ENCODE measurements at places on chromosomes 16 and 17.

GRCh38 chr16:1297018-1297696, 12.3 kb upstream of the UBE2I start:
- peak; percentile 80 for DNase-seq

DNA sequence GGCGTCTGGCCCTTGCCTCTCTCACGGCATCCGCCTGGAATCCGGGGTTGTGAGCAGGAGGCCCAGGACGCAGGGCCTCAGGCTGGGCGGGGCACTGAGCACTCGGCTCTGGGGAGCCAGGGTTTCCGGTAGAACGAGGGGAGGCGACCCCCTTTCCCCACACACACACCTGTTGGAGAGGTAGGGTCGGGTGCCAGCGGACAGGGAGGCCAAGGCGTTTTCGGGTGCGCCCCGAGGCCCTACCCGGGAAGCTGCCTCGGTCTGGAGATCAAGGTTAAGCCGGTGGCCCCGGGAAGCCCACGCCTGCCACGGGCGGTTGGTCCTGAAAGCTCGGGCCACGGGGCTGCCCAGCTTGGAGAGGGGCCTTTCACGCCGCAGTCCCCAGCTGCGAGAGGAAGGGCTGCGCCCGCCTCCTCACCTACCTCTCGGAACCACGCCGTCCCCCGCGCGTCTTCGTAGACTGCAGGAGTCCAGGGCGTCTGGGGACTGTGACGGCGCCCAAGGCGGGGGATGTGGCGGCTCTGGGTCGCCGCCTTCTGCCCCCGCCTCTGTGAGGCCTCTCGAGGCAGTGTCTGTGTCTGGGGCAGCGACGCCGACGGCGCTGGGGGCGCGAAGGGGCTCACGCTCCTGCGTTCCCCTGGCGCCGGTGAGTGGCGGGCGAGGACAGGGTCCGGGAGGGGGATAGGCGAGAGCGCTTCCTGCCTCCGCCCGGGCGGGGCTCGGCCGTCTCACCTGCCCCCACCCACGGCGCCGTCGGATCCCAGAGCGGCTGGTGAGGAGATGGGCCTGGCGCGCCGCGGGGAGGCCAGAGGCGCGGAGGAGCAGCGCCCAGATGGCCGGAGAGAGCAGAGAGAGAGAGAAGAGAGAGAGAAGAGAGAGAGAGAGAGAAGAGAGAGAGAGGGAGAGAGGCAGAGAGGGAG, 20.3 kb upstream of the HOXB9 start:
- peak; percentile 64 for DNase-seq

- DNase-seq, result no peak
These were observed 39.8 kb downstream of the ABAT start for GRCh38 chr16:8714174-8714573.

DNA sequence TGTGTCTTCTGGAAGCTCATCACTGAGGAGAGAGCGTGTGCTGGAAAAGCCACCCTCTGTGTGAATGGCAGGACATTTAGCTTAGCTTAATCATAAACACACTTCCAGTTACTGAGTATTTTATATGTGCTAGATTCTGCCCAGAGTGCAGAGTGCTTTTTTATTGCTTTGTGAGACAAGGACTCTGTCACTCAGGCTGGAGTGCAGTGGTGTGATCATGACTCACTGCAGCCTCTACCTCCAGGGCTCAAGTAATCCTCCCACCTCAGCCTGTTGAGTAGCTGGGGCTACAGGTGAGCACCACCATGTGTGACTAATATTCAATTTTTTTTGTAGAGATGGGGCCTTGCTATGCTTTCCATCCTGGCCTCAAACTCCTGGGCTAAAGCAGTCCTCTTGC, 61.4 kb upstream of the IRX3 start:
- DNase-seq, result no peak

DNA sequence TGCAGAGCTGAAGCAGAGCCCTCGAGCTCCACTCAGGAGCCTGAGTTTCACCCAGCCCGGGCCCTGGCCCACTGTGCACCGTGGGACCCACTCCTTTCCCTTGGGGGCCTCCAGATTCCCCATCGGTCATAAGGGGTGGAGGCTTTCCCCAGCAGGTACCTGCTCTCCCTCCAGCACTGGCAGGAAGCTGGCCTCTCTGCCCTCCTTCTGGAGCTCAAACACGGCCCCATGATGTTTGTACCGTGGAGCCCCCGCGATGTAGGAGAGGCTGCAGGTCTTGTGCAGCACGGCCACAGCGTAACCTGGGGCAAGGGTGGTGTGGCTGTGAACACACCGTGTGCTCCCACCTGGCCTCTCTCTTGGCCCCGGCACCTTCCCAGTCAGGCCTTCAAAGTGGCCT, 29.9 kb downstream of the HASPIN start:
- DNase-seq, result no peak

DNA sequence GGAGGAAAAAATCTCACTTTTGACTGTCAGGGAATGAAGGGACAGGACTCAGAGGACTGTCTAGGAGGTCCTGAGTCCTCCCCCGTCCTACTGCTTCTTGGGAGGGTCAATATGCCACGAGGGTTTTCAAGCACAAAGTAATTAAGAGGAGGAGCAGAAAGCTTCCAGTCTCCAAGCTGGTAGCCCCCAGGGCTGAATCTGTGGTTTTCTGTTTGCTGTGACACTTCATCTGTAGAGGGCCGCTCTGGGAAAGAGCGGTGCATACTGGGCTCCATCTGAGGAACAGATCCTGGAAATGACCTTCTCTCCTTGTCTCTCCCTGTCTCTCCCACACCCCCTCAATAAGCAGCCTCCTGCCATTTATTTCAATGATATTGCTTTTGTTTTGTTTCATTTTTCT, 180.1 kb upstream of the SDK2 start:
- no peak for DNase-seq

DNA sequence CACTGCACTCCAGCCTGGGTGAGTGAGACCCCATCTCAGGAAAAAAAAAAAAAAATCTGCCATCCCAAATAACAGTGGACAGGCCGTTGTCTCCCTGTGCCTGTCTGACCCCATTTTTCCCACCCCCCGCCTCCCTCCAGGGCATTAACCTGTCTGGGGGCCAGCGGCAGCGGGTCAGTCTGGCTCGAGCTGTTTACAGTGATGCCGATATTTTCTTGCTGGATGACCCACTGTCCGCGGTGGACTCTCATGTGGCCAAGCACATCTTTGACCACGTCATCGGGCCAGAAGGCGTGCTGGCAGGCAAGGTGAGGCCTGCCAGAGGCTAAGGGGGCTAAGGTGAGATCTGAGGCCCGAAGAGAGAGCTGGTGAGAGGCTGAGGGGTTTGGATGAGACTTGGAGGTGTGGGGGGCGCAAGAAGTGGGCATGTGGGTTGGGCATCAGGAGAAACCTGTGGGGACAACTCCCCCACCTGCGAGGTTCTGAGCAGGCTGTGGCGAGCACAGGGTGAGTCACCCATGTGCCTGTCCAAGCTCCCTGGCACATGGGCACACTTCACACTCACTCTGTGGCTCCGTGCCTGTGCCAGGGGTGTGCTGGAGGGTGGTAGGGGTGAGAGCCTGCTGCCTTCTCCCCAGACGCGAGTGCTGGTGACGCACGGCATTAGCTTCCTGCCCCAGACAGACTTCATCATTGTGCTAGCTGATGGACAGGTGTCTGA, 34.7 kb downstream of the ANKRD40 start:
- DNase-seq, result no peak

DNA sequence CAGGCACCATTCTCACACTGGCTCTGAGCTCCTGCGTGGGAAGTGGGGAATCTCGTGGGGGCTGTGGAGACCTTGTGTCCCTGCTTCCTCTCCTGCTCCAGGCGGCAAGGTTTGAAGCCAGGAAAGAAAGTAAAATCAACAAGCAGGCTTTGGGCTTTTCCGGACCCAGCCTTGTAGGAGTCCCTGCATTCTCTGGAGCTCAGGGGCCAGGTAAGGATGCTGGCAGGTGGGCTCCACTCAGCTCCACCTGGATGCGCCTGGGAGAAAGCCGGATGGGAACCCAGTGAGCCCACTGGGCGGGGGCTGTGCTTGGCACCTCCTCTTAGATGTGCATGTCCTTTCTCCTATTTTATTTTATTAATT, 362.5 kb downstream of the SEC14L1 start:
- no peak for DNase-seq

GRCh38 chr16:68711421-68712139, 25.5 kb upstream of the CDH1 start:
- no peak for DNase-seq

DNA sequence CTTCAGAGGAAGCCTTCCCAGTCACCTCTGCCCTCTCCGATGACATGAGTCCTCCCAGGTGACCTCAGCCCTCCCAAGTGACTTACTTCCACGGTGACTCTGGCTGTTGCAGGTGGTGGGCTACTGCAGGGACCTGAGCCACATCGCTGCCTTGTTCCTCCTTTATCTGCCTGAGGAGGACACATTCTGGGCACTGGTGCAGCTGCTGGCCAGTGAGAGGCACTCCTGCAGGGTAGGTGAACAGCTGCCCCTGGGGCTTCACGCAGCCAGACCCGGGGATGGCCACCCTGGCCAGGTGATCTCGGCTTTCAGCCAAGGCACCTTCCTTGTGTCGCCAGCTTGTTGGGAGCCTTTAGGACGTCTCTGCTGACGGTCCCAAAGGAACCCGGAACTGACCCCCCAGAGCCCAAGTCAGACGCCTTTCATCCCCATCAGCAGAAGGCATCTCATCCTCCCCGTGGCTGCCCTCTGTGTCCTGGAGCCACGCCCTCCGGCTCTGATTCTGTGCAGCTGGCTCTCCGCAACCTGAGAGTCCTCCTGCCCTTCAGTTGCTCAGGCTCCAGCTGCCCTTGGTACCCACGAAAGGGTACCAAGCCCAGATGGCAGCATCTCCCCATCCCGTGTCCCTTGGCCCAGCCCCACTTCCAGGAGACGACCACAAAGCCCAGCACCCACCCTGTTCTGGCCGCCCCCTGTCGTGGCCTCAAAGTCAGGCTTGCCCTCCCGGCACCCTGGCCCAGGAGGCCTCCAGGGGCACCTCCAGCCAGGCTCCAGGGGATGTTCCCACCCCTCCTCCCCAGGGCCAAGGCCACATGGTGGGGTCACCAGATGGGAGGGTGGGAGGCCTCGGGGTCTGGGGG, 81.7 kb downstream of the GOSR1 start:
- no peak for DNase-seq

DNA sequence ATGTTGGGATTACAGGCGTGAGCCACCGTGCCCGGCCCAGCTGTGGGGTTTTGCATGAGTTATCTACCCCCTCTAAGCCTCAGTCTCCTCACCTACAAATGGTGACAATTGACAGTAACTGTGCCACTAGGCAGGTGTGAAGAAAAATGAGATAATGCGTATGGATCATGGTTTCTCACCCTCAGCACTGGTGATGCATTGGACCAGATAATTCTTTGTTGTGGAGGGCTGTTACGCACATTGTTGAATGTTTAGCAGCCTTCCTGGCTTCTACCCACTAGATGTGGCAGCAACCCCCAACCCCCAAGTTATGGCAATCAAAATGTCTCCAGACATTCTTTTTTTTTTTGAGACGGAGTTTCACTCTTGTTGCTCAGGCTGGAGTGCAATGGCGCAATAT, 9.0 kb upstream of the HAPSTR1 start:
- no peak for DNase-seq

GRCh38 chr17:78583091-78583490, 5.9 kb upstream of the DNAH17 start:
- DNase-seq, result peak; percentile 76

GRCh38 chr17:4249452-4250029, 14.2 kb downstream of the ANKFY1 start:
- DNase-seq, result peak; percentile 78

DNA sequence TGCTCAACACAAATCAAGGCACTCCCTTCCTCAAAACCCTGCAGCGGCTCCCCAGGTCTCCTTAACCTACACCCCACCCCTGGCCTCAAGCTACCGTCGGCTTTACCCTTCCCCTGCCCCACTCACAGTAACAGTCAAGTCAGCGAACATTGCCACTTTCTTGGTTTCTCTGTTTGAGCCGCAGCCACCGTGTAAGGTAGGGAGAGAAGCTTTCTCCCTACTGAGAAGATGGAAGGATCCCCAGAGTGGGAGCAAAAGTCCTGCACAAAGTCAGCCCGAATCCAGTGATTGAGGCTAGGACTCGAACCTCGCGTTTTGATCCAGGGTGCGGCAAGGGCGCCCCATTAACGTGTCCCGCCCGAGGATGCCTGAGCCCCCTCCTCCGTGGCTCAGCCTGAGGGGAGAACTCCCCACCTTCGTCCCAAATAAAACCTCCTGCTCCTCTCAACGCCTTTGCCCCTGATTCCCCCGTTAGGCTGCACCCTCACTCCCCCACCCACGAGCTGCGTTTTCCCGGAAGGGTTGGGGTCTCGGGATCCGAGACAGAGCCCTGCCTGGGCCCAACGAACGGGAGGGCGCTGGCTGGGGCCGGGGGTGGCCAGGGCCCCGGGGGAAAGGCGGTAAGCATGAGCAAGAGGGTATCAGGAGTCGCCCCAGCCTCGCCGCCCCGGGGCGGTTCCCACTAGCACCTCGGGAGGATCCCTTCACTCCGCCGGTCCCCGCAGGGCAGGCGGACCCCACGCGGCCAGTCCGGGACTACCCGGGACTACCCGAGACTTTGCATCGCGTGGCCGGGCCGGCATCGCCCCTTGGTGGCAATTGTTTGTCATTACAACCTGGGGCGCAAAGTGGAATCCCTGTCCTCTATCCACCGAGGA, 9.9 kb upstream of the NAGS start:
- peak; percentile 94 for DNase-seq

GRCh38 chr17:45347444-45347843, 30.6 kb upstream of the MAP3K14 start:
- no peak for DNase-seq

DNA sequence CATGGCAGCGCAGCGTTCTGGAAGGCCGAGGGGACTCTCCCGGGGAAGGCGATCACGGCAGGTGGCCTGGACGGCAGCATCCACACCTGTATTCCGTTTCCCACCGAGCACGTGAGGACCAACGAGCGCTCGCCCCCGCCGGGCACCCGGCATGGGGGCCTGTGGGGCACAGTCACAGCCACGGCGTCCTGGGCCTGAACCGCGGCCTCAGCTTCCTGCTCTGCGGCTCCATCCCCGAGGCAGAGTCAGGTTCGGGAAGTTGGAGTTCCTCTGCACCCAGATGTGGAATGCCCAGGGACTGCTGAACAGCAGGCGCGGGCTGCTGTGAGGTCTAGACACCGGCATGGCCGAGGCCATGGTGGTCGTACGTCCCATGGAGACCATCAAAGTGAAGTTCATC, 1713.9 kb downstream of the TP53TG3F start:
- DNase-seq, result no peak

- peak; percentile 84 for DNase-seq
These were observed 219.3 kb upstream of the GSE1 start for GRCh38 chr16:85393674-85394451.

- DNase-seq, result no peak
These were observed 93.6 kb downstream of the SPACA3 start for GRCh38 chr17:33085256-33085655.

GRCh38 chr16:28531777-28532744, 6.7 kb downstream of the NUPR1 start:
- peak; percentile 66 for DNase-seq

DNA sequence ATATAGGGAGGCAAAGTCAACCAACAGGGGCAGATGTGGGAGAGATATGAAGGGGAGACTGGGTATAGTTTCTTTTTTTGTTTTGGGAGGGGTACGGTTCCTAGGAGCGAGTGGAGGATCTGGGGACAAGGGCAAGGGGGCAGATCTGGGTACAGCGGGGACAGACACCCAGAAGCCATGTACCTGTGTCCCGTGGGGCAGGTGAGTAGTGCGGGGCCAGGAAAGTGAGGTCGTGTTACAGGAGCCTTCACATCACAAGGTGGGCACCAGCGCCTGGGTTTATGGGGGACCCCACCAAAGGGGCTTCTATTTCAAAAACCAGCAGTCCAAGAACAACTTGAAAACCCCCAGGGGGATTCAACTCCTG, 11.5 kb downstream of the LITAF start:
- no peak for DNase-seq

GRCh38 chr16:67101311-67102082, 8.2 kb upstream of the PHAF1 start:
- no peak for DNase-seq

Data from A549 (cell line).